ENCODE measurements at places on chromosomes 5 and 9. TPM values are rescaled to one million over a fixed set of nuclear protein-coding genes. Genes with fewer than 3 reads are reported as not detected.

DNA sequence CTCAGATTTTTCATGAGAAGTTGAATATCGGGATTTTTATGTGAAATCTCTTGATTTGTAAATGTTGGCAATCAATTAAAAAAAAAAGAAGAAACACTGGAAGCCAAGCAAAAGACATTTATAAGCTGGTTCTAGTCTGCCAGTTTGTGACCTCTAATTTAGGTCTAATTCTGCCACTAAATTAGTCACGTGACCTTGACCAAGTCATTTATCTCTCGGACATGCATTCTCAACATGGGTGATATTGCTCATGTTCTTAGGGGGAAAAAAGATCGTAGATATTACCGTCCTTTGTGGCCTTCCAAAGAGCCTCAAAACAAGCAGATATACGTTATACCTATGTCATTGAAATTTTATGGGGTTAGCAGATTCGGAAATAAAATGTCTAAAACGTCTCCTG lies 52.9 kb upstream of the PTPDC1 start:
- DNase-seq, result no peak

ZFP2 gene
- total RNA-seq, result 1.9 TPM

- no peak for DNase-seq
Measured at GRCh38 chr5:132662004-132662401, 4.0 kb downstream of the IL13 start.

DNA sequence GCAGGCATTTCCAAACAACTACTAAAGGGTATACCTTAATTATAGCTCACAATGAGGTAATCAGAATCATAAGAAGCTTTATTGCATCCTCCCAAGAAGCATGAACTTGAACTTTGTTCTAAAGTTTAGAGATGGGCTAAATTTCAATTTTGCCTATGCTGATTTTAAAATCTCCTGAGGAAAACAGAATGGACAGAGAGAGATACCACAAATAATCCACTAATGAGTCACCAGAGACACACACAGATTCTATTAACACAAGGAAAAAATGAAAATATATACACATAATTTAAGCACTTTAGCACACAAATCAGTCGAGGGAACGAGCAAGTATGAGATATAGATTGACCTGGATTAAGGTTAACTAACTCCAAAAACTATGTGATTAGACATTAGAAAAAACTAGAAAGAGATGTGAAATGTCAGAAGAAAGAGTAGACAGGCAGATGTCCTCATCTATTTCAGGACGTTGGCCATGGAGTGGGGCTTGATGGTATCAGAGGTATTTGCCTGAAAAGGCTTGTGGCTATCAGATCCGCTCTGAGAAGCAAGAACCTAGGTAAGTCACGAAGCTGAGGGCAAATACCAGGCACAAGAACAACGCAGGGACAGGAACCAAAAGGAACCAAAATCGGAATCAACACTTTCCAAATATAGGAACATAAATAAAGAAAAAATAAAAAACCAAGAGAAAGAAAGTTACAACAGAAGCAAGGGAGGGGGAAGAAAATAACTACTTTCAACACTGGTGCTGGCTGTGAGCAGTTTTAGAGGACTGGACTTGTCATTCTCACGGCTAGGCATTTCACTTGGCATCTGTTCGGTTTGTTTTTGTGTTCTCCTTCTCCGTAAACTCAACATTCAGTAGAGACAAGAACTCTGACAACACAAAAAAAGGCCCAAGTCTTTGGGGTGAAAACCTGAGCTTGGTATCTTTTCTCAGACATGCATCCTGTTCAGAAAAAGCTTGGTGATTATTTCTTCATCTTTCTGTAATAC lies 294.6 kb upstream of the PUM3 start:
- DNase-seq, result no peak

GRCh38 chr5:54905942-54906537 lies 79.4 kb downstream of the ESM1 start:
- peak; percentile 14 for DNase-seq

PCDHA5 gene
- 0.20 TPM for total RNA-seq

GRCh38 chr9:83130541-83130940 lies 67.6 kb upstream of the RASEF start:
- no peak for DNase-seq

GRCh38 chr9:92610470-92611420 lies 59.2 kb downstream of the IPPK start:
- DNase-seq, result no peak

OR4F3 gene
- not detected for total RNA-seq

DNA sequence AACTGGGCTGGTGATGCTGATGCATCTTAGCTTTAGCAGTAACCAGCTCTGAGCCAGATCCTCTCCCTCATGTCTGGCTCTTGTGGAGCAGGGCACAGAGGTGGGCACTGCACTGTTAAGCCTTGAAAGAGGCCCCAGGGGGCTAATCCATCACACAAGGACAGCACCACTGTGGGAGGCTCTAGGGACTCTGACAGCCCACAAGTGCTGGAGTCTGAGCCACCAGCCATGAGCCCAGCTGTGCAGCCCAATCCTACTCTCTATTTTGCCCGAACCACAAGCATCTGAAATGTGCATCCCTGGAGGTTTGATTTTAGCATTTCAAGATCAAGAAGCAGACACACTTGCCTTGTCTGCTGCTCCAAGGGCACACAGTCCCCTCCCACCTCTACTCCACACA lies 407.1 kb upstream of the TRPC7 start:
- no peak for DNase-seq

All from skin of body (tissue), 3 donors.